ENCODE measurements at places on chromosomes 12 and 14.

DNA sequence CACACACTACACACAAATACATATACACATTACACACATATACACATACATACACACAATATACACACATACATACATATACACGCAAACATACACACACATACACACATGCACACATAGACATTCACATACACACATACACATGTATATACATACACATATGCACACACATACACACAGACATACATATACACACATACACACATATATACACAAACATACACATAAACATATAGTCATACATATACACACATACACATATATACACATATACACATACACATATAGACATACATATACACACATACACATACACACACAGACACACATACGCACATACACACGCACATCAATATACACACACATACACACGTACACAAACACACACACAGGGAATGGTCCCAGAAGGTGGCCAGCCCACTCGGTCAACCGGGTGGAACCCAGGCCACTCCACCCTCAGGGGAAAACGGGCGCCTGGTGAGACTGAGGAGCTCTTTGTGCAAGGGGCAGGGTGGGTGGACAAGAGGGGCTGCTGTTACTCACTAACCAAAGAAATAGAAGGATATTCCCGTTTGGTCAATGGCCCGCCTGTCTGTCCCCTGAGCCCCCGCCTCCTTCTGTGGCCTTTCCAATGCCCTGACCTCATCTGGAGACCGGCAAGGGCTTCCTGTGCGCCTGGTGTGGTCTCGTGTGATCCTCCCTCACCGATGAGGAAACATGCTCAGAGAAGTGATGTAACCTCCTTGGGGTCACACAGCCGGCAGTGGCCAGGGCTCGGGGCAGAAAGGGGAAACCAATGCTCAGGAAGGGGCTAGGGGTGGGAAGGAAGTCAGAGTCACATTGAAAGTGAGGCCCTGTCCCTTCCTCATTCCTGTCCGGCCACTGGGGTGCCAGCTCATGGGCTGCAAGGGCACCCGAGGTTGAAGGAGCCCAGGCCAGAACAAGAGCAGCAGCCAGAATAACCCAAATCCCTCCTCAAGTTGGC, 5.3 kb downstream of the TRPV4 start:
- no peak for DNase-seq

GRCh38 chr14:65223636-65224035, 121.3 kb upstream of the MAX start:
- DNase-seq, result no peak

DNA sequence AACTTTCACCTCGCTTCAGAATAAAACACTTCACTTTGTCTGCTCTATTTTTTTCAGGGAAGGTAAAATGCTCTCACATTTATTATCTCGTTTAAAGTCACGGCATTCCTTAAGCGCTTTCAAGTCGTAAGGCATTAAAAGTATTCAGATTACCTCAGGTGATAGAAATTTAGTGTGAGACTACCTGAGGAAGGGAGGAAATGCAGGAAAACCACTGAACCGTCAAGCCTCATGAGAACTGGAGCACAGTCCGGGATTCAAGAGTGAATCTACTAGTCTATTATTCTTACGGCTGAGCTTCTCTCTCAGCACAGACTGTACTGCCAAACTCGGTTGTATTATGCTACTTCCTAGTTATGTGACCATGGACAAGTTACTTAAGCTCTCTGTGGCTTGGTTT, 8.3 kb upstream of the PPFIBP1 start:
- no peak for DNase-seq

GRCh38 chr12:22101749-22102243, 55.8 kb downstream of the CMAS start:
- no peak for DNase-seq

DNA sequence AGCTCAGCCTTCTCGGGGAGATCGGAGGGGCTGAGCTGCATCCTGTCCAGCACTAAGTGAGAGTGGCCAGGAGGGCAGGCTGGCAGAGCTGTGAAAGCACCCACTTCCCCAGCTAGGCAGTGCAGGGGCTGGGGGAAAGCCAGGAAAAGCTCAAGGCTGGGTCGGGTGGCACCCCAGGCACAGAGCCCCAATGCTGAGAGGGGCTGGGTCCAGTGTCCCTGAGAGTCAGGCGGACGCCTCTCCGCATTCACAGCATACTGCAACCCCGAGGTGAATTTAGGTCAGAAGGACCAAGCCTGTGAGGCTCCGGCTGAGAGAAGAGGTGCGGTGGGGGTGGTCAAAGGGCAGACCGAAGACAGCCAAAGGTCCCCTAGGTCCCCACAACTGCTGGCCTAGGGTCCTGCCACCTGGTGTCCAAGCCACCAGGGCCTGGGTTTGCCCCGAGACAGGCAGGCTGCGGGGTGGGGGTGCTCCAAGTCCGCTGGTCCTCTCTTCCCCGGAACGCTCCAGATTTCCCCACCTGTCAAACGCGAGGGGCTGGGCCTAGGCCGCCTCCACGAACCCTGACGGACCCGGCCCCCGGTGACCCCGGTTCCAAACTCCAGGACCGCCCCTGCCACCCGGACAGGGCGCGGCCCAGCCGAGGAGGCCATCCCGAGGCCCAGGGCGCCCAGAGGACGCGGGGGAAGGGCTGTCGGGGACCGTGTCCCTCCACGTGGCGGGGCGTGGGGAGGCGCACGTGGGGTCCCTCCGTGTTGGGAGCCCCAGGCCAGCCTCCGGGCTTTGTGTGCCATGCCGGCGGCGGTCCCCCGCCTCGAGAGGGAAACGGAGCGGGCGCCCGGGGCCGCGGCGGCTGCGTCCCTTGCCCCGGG, 527 bp downstream of the CAMKK2 start:
- DNase-seq, result no peak

GRCh38 chr12:96720363-96720705, 186.7 kb upstream of the NEDD1 start:
- DNase-seq, result no peak

DNA sequence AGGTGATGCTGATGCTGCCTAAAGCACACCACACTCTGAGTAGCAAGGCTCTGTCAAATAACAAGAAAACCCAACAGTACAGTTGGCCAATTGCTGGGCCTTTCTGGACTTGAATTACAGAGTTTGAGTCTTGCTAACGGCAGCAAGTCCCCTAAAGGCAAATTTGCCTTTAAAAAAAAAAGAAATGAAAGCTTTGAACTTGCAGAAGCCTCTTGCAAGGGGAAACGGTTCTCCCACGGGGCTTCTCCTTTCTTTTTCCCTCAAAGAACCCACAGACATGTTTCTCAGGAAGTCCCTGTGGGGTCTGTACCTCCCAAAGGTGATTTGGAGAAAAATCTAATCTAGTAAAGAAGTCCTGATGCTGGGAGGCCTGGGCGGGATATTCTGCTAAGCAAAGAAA, 191.3 kb upstream of the MYL2 start:
- no peak for DNase-seq

Measured in T-helper 1 cell (primary cell).